ENCODE measurements at places on chromosomes 7 and 10.

- DNase-seq = peak; percentile 54
These were observed 76.3 kb downstream of the CLIP2 start for GRCh38 chr7:74365322-74366022.

- DNase-seq = peak; percentile 55
These were observed 83.0 kb upstream of the ATP6V0A4 start for GRCh38 chr7:138880881-138881578.

DNA sequence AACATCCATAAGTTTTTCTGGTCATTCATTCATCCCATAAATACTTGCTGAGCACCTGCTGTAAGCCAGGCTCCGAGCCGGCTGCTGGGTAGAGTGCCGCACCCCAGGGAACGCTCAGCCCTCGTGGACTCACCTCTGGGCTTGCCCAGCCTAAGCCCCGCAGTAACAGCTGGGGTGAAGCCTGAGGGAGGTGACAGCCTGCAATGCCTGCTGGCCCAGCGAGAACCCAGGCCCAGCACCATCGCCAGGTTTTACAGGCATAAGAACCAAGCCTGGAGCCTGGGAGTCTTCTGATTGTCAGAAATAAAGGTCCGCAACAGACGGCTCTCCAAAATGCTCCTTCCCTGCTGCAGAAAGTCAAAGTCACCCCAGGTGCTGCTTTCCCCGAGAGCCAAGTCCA lies 205.4 kb downstream of the ZMYND11 start:
- DNase-seq = no peak

- DNase-seq = no peak
These were observed 13.9 kb upstream of the AHCYL2 start for GRCh38 chr7:129210989-129211312.

GRCh38 chr7:47301657-47302295 lies 280.1 kb downstream of the TNS3 start:
- DNase-seq = no peak

DNA sequence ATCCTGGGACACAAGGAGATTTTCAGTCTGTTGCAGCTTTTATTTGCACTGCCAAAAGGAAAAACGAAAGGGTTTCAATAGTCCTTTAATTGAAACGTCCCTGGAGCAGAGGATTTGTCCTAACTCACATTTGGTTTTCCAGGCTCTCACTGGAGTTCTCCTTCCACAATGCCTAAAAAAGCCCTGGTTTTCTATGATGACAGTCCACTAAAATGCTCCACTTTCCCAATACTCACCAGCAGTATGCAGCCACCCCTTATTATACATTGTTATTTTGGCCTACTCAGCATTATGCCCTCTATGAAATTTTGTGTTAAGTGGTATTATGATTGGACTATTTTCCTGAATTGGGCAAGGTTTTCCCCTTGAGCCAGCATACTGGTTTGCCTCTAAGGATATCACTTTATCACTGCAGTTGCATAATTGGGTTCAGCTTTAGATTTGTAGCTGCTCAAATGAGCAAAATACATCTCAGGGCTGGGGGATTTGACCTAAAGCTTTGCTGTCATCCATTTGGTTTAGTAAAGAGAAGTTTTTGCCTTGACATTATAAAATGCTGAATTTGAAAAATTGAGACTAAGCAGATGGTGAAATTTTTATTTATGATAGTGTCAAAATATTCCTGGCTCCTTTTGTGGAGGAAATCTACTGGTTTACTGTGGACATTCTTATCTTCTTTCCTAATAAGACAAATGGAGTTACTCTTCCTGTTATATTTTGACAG lies 239.2 kb downstream of the RNLS start:
- DNase-seq = no peak

- DNase-seq = no peak
These were observed 78.1 kb downstream of the PRKCQ start for GRCh38 chr10:6501931-6502330.

- DNase-seq = no peak
These were observed 22.4 kb downstream of the ADAP1 start for GRCh38 chr7:931871-932650.

DNA sequence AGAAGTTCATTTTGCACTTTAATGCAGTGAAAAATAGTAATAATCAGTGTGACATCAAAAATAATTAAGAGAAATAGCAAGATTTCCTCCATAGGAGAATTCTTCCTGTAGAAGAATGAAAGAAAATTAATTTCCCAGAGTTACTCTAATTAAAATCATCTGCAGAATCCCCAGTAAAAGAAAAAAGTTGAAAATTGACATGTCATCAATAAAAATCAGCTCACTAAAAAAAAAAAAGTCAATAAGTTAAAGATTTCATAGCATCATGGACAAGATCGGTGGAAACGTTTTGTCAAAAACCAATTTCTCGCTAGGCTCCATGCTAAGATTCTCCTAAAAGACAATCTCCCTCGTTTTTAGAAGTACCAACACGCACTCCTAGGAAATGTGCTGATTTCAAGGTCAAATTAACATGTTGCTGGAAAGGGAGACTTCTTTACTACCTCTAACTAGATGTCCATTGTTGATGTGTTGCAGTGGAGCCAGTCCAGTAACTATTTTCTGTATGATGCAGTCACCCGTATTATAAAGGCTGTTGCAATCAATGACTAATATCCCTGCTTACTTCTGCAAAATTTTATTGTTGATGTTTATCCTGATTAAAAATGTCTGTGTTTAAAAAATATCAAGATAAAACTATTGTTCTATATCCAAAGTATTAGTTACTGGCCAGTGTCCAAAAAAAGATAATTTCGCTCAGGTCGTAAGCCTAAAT lies 591.9 kb upstream of the MGMT start:
- DNase-seq = no peak

GRCh38 chr10:100697070-100697469 lies 48.3 kb upstream of the PAX2 start:
- DNase-seq = no peak

DNA sequence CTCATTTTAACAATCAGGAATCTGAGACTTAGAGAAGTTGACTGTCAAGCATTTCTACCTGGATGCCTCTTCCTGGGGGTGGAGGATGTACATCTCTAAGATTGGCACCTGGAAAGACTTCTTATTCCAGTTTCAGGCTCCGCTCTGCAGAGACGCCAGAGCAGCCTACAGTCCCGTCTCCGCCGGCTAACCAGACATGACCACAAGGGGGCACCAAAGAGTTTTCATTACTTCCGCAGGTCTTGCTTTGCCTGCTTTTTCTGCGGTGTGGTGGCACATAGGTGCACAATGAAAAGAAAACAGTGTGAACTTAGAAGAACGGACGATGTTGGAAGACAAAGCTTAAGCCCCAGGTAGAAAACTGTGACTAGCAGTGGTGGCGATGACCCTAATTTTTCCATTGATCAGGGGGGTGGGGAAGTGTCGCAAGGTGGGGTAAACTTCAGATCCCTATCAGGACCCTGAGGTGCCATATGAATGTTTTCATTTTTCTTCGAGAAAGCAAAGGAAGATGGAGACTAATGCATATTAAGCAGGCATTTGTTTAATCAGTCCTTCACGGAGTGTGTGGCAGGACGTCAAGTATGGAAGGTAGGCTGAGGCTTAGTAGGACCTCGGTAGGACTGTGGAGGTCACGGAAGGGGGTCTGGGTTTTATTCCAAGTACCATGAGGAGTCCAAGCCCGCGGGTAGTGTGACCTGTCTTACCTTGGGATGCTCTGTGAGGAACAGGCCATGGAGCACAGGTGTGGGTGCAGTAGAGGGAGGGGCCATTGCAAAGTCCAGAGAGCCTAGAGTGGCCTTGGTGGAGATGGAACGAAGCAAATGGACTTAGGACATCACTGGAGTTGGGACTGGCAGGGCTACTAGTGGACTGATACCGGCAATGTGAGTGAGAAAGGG lies 60.1 kb upstream of the SORCS3 start:
- DNase-seq = peak; percentile 49

DNA sequence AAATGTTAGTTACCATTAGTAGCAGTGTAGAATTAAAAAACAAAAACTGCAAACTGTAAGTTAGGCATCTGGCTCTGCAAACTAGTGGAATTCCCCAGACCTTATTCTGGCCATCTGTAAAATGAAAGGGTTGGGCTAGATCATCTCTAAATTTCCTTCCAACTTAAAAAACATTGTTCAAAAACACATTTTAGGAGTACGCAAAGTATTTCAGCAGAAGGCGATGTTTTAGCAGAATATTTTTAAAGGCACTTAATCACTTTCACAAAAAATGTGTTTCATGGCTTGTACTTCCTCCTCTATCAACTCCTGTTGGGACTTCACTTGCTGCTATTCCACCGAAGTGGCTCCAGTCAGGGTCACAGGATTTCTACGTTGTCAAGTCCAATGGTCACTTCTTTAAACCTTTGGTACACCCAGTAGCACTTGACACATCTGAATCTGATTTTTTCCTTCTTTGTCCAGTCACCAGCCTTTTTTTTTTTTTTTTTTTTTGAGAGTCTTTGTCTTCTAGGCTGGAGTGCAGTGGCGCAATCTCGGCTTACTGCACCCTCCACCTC lies 169.0 kb downstream of the AHR start:
- no peak for DNase-seq

DNA sequence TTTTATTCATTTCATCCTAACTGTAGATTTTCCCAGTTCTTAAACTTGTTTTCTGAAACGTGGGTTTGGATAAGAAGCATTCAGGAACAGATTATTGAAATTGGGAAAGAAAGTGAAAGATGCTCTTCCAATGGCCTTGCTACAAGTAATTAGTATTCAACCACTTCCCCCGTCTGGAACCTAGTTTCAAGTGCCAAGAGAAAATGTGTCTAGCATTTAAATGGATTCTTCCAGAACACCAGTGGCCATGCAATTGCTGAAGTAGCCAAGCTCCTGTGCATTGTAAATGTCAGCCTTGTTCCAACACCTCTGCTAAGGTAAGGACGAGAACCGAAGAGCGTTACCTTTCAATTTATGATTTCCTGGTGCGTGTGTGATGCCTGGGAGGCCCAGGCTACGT lies 68.2 kb downstream of the PFKFB3 start:
- no peak for DNase-seq

DNA sequence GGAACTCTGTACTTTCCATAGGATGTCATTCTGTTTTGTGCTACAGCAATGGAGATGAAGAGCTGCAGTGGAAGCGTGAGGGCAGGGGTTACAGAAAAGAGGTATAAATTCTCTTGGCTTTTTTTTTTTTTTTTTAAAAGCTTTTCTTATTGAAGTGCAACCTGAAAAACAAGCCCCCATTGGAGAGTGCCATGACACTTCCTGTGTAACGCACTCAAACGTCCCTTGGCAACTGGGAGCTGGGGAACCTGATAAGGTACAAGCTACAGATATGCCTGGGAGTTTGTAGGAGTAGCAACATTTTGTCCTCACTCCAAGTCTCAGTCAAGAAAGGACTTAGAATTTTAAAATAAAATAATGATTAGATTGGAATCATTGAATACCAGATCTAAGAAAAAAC lies 512.1 kb downstream of the RPS24 start:
- DNase-seq = no peak

GRCh38 chr10:124578231-124579010 lies 116.8 kb downstream of the LHPP start:
- no peak for DNase-seq

- no peak for DNase-seq
These were observed 2.7 kb downstream of the CALD1 start for GRCh38 chr7:134782121-134782623.

DNA sequence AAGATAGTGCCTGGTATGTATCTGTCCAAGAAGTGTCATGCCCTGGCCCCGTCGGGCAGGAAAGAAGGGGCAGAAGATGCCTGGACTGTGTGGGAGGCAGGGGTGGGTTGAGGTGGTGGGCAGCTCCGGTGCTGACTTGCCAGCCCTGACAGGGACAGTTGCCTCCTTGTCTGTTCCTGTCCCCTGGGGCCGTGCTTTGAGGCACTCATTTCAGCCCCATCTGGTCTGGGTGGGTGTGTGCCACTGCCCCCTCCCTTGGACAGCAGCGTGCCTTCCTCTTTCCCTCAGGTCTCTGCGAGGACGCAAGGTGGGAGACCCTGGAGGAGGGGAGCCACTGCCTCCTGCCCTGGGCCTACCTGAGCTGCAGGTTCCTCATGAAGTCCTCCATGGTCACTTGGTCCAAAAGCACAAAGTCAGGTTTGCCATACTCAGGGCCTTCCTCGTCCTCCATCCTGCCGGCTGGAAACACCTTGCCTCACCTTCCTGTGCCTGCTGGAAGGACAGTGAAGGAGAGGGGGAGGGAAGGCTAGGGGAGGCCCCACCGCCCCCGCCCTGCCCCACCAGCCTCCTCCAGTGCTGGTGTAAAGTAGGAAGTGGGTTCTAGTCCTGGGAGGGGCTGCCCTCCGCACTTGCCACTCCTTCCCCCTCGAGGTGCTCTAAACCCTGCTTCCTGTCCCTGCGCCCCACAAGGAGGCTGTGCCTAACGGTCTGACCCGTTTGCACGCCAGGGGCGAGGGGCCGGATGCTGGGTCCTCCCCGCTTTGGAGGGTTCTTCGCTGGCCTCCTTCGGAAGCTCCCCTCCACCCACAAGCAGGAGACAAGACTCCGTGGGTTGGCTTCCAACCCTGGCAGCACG lies at the start of gene MYO1G:
Gene MYO1G (minus strand): TSS at position 505 of the 856 bp plus-strand sequence. CDS start 54 bp downstream, at position 451.
- DNase-seq = peak; percentile 36

- DNase-seq = no peak
These were observed 861 bp upstream of the TSPAN14 start for GRCh38 chr10:80453056-80453841.

- DNase-seq = peak; percentile 35
These were observed 189.8 kb upstream of the IMMP2L start for GRCh38 chr7:111752022-111752582.

GRCh38 chr7:19060761-19061259 lies 56.6 kb downstream of the TWIST1 start:
- no peak for DNase-seq

DNA sequence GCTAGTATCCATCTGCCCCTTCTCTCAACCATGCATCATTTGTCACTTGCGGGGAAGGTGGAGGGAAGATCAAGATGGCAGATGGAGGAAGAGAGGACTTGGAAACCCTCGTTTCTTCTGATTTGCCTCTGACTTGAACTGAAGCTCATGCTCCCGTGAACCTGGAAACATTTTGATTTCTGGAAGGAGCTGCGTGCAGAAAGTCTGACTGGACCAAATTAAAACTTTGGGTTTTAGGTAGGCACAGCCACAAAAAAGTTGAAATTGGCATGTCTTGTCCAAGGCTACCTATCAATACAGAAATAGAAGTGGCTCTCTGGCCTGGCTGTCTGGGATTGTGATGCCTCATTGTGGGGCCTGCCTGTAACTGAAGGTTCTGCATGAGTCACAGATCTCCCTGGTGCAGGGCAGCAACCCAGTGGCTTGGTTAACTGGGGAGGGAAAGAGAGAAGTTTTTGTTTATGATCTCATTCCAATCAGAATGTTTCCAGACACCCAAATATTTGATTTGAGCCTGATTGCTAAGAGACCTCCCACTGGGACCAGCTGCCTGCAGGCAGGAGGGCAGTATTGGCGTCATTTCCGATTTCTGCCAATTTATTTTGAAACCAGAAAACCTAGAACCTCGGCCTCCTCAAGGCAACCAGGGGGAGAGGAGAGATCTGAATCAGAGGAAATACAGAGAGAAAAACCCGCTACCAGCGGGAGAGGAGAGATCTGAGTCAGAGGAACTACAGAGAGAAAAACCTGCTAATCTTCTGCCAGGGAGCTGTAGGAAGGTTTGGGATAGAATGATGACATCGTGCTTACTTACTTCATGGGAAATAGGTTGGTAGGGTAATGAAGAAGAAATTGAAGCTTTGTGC lies 363.6 kb downstream of the ANKRD30A start:
- DNase-seq = no peak
